T-helper 17 cell (primary cell): ENCODE measurements at places on chromosomes 3 and 15. TPM values are rescaled to one million over a fixed set of nuclear protein-coding genes. Genes with fewer than 3 reads are reported as not detected.

- peak; percentile 50 for DNase-seq
Observed at GRCh38 chr3:39107388-39108199, at the start of the genes GORASP1 and TTC21A. GORASP1 (minus strand) TSS chr3:39107627; CDS start chr3:39107541, 86 bp downstream. TTC21A (plus strand) TSS chr3:39107680; CDS start chr3:39107838, 158 bp downstream.

- no peak for DNase-seq
Observed at GRCh38 chr15:99721104-99721778, 12.0 kb downstream of the LYSMD4 start.

GRCh38 chr3:86865506-86865905 lies 125.4 kb downstream of the VGLL3 start:
- no peak for DNase-seq

GRCh38 chr3:87494264-87494663 lies 217.9 kb upstream of the POU1F1 start:
- no peak for DNase-seq

DNA sequence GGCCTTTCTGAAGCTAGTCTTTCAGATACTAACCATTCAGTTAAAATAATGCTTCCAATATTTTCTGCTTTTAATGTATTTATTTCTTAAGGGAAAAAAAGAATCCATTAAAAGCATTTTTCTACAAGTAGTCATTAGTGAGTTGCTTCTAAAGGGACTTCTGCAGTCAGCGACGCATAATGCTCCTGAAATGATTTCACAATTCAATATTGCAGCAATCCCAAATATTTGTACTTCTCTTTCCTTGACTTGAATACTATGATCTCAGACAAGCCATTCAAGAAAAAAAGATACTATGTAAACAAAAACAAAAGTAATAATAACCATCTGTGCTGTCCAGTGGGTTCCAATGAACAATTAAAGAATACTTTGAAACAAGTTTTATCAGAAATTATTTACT lies 681.0 kb downstream of the DIPK2A start:
- DNase-seq = no peak

DNA sequence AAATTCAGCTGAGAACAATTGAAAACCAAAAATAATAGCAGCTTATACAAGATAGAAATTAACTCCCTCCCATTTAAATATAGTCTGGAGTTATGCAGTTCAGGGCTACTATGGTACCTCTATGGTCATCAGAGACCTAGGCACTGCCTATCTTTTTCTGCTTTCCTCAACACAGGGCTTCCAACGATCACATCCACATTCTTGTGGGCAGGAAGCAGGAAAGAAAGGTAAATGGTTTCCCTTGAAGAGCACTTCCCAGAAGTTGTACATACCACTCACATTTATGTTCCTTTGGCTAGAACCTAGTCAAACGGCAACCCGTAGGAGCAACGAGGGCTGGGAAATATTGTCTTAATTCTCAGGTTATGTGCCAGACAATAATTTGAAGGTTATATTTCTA lies 197.7 kb upstream of the PRICKLE2 start:
- DNase-seq = no peak

DNA sequence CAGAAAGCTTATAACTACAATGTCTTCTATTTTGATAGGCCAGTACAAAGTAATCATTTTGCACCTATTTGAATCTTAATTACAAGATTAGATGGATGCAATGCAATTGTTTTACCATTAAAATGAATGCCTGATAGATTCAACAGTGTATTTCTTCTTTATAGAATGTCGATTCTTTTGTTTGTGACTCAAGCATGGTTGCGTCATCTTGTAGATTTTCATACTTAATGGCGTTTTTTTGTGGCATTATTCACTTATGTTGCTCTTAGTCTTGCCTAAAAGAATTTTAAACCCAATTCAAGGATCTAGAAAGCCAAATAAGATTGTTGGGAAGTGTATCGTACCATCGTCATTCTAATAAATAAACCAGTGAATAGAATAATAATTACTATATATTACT lies 21.4 kb downstream of the ZBTB38 start:
- no peak for DNase-seq

DNA sequence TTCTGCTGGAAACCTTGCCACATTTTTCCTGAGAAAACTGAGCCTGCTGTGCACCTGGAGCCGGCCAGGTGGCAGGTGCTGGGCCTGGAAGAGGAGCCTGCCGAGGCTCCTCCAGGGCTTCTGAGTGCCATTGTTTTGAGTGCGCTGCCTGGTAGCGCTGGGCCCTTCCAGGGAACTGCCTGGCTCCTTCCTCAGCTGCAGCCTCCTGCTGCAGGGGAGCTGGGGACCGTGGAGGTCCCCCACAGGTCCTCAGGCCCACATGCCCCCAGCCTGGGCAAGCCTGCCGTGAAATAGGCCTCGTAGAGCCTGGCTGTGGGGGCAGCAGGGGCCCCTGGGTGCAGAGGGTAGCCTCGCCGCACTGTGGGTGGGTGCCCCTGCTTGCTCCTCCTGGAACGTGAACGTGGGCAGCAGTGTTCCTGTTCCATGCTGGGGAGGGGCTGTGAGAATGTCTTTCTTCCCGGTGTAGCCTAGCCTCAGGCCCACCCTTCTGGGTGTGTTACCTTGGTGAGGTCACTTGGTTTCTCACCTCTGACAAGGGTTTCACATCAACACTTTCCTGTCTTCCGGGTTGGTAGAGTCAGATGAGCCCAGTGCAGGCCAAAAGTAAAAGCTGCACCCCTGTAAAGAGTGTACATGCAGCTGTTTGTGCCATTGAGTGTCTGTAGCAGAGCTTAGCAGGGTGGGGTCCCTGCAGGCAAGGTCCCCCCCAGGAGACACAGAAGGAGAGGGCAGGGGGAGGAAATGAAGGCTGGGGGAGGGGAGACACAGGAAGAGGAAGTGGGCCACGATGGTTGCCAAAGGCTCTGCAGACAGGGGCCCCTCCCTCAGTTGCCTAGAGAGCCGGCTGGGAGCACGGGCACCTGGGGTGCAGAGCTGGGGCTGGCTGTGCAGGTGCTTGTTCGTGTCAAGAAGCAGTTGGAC lies 34.5 kb downstream of the KLF13 start:
- DNase-seq = peak; percentile 58

SIDT1 gene
- total RNA-seq = 53.8 TPM

DNA sequence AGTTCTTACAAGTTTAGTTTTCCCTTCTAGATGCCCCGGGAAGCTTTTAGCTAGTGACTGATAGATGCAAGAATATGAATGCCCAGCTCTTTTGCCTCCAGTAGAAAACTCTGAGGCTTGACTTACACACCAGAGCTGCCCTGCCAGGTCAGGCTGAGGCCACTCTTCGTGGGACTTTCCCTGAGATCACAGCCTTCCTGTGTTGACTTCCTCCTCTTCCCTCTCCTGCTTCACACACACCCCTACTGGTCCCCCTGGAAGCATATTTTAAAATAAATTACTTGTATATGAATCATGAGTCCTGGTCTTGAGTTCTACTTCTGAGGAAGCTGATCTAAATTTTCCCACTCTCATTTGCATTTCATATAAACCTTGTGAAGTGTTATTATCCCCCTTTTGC lies 413.7 kb downstream of the PDCD6IP start:
- no peak for DNase-seq

ST3GAL6 gene
- total RNA-seq = 3.6 TPM

GRCh38 chr3:5768281-5768945 lies 580.9 kb downstream of the EDEM1 start:
- DNase-seq = no peak

HGD gene
- total RNA-seq = 19.1 TPM

- no peak for DNase-seq
Observed at GRCh38 chr3:25597535-25598101, 67.1 kb downstream of the TOP2B start.

RTP1 gene
- total RNA-seq = not detected

DNA sequence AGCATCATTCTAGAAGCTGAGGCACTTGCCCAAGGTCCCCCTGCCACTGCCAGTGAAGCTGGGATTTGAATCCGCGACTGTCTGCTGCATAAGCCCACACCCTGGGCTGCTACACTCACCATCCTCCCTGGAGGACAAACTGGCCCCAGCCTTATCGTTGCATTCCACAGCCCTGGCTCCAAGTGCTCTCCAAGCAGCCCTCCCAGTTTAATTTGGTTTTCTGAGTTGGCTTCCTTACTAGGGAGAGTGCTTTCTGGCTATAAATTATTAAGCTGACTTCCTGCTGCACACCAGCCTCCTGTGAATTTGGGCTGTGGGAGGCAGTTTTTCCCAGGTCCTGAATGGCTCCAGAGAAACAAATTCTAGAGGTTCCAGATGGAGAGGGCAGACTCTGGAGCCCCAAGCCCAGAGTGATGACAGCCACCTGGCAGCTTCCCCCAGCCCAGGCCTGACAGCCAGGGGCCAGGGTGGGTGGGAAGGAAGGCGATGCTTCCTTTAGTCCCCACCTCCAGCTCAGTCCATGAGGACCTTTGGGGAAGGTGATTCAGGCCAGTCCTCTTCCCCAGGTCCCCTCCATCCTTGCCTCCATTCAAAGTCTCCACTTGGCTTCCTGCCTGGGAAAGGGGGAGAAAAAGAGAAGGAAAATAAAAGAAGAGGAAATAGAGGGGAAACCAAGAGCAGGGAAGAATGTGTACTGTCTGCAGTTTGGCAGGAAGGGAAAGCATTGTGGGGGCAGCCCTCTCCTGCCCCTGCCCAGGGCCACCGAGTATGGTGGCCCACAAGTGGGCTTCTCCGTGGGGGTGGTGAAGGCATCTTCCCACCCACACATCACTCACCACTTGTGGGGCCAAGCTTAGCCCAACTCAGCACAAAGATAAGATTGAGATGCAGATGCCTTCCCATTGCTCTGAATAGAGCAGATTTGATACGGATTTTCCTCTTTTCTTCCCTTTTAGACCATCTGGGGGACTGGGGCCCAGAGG lies 69.6 kb downstream of the SEMA5B start:
- no peak for DNase-seq

DNA sequence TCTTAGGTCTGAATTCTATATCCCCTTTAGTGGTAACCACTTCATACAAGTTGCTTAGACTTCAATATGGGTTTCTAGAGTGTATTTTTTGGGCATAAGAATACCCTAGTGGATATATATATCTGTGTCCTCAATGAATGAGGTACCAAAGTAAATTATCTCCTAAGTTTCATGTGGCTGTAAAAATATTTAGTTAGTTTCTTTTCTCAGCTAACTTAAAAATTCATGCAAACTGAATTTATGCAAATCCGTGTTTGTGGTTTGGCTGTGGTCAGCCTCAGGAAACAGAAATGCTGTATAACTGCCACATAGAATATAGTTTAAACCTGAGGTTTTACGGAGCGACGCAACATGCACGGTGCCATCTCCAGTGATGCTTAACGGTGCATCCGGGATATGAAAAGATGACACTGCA lies 80.3 kb downstream of the PEX5L start:
- no peak for DNase-seq

APBA2 gene
- total RNA-seq = 28.9 TPM

GRCh38 chr3:84993956-84994355 lies 35.2 kb downstream of the CADM2 start:
- no peak for DNase-seq

XCR1 gene
- not detected for total RNA-seq

ZBED2 gene
- total RNA-seq = 0.13 TPM

IL17RD gene
- total RNA-seq = not detected

GRCh38 chr15:77064063-77064462 lies 6.8 kb downstream of the TSPAN3 start:
- no peak for DNase-seq

GOLGA8S gene
- 0.07 TPM for total RNA-seq

- no peak for DNase-seq
Observed at GRCh38 chr15:37907136-37907535, 27.3 kb upstream of the TMCO5A start.

- DNase-seq = no peak
Observed at GRCh38 chr3:6679510-6679909, 181.4 kb upstream of the GRM7 start.

DNA sequence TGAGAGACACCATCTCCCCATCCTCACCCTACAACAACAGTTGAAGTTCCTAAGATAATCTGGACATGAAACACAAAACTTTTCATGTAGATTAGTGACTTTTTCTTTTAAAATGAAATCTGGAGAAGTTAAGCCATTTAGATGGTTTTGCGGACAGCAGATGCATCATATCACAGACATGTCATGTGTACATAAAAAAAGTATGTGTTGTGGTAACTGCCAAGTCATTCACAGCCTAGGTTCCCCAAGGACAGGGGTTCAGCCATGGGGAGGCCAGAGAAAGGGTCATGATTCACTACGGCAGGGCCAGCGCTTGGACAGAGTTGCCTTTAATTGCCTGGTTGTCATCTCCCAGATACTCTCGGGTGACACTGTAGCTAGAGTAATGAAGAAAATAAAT lies 163.2 kb downstream of the PDZRN3 start:
- no peak for DNase-seq

- DNase-seq = no peak
Observed at GRCh38 chr15:81776976-81777375, 268.8 kb downstream of the MEX3B start.

DNA sequence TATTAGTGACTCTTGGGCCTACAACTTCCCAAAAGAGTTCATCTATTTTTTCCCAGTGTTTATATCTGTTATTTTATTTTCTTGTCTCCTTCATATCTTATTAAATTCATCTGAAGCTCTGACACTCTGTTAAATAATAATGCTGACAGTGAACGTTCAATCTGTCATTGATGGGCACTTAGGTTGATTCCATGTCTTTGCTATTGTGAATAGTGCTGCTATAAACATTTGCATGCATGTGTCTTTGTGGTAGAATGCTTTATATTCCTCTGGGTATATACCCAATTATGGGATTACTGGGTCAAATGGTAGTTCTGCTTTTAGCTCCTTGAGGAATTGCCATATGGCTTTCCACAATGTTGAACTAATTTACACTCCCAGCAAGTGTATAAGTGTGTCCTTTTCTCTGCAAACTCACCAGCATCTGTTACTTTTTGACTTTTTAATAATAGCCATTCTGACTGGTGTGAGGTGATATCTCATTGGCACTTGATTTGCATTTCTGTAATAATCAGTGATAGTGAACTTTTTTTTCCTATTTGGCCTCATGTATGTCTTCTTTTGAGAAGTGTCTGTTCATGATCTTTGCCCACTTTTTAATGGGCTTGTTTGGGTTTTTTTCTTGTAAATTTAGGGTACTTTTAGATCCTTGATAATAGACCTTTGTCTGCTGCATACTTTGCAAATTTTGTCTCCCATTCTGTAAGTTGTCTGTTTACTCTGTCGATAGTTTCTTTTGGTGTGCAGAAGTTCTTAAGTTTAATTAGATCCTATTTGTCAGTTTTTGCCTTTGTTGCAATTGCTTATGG lies 122.5 kb downstream of the LEKR1 start:
- DNase-seq = no peak

CCDC13 gene
- not detected for total RNA-seq

- DNase-seq = no peak
Observed at GRCh38 chr3:187954873-187955586, 198.9 kb upstream of the LPP start.

CSPG4 gene
- 0.08 TPM for total RNA-seq

- DNase-seq = no peak
Observed at GRCh38 chr15:60627298-60627943, 148.5 kb upstream of the ICE2 start.

KCNMB3 gene
- total RNA-seq = 0.57 TPM
